ENCODE measurements at places on chromosomes 1 and 21. TPM values are rescaled to one million over a fixed set of nuclear protein-coding genes. Genes with fewer than 3 reads are reported as not detected.

Gene PERM1
- total RNA-seq: 0.35 TPM

DNA sequence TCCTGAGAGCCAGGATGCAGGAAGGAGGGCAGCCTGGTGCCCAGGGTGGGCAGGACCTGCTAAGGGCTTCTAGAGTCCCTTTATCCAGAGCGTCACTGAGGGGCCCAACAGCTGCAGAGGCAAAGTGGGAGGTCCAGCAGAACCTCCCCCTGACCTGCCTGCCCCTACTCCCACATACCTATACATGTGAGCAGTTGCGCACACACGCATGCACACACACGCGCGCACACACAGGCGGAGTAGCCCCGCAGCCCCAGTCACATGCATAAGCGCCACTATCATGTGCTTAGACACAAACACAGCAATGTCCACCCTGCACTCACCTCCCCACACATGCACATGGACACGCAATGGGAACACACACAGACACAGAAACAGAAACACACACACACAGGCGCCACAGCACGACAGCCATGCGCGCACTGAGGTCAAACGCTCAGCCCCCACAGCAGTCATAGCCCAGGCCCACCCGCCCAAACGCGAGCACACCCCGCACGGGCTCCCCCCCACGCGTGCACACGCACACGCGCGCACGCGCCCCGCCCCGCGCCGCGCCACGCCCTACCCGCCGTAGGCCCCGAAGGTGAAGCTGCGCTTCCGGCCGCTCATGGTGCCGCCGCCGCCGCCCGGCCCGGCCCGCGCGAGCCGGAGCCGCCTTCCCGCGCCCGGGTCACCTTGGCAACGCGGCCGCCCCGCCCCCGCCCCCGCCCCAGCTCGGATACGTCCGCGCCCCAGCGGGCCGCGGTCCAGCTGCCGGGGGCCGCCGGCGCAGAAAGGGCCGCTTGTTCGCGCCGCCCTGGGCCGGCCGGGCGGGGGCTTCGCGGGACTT is 17.7 kb downstream of the RAP1GAP start:
- peak overlapping the region; percentile 43 for H3K4me3 ChIP-seq
- peaks cover 11% of the 10 kb centered on the region for H3K4me1 ChIP-seq
- no peak overlapping the region for H3K27ac ChIP-seq
- DNase-seq: peak; percentile 81
- no peaks in the 10 kb centered on the region for H3K36me3 ChIP-seq

DNA sequence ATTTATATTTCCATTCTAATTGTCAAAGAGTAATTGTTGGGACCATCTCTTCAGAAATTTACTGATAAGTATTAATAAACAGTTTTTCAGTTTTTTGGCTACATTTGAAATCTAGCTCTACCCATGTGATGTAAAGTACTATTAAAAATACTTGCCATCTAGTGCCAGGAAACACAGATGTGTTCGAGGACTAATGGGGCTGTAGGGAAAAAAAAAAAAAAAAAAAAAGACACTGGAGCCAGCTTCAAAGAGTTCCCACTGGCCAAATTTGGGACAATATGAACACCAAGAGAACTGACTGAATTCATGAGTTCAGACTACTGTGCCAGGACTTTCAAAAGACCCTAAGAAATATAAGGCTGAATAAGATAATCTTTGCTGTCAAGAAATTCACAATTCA is 65.2 kb upstream of the GFI1 start:
- no peaks in the 10 kb centered on the region for H3K4me1 ChIP-seq
- no peak for DNase-seq
- H3K27ac ChIP-seq: no peak overlapping the region
- H3K27me3 ChIP-seq: no peaks in the 10 kb centered on the region
- no peak overlapping the region for H3K4me3 ChIP-seq

DNA sequence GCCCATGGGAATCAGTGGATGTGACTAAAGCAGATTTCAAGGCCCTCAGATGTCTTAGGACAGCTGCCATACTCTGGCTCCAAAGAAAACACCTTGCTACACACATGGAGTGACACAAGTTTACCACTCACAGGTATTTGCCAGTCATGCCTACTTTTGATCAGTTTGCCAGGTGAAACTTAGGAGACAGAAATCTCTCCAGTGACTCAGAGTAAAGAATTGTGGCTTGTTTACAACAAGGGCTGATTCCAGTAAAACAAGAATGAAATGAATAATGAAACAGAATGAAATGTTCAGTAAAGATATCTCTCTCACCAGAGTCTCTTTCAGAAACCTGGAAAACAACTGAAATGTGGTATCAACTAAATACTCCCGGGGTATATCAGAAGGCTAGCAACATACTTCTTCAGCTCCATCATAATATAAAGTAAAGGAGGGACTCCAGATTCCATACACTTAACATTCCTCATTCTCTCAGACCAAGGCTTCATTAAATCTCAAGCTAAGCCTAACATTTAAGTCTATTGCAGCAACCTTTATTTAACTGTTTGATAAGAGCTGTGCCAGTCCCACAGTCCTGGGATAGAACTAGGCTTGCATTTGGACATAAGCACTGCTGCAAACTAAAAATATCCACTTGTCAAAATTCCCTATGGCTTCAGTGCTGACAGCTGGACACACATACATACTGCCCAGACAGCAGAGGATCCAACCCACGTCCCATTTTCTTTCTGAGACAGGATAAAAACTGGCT is 143.3 kb downstream of the SIPA1L2 start:
- peaks cover 34% of the 10 kb centered on the region for H3K36me3 ChIP-seq
- no peaks in the 10 kb centered on the region for H3K27me3 ChIP-seq
- no peak overlapping the region for H3K4me3 ChIP-seq

GRCh38 chr1:53153752-53154151 is 11.3 kb upstream of the SLC1A7 start:
- no peak overlapping the region for H3K27ac ChIP-seq
- H3K27me3 ChIP-seq: no peaks in the 10 kb centered on the region
- H3K4me1 ChIP-seq: no peaks in the 10 kb centered on the region

DNA sequence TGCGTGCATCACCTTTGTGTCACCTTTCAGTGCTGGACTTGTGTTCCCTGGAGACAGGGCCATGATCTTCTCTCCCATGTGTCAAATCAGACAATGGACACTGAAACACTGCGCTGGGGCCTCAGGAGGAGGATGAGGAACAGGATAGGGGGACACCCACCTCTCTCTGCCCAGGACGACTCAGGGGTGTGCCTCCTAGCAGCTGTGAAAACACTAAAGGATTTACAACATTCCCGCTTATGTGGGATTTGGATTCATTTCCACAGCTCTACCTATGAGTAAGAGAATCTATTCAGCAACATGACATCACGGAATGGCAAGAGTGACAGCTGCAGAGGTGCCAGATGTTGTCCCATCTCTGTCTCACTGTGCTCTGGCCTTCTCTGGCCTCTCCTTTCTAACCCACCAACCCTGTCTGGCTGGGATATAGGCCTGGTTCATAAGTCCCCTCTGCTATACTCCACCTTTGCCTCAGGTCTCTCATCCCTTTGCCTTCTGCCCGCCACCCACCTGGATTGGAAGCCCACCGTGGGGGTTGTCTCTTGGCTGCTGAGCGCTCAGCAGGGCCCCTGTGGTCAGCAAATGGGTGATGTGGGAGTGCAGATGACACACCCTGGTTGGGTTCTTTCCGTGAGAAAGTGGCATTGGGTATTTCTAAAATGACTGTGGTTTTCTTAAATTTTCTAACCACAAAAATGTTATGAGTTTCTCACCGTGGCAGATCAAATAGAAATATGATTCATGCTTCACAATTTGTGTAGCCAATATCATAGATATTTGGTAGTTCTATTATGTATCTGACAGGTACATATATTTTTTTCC is 47.1 kb upstream of the TLR5 start:
- H3K27ac ChIP-seq: no peak overlapping the region
- no peaks in the 10 kb centered on the region for H3K36me3 ChIP-seq
- H3K4me1 ChIP-seq: no peaks in the 10 kb centered on the region
- no peak overlapping the region for H3K4me3 ChIP-seq
- DNase-seq: no peak
- no peaks in the 10 kb centered on the region for H3K27me3 ChIP-seq

DNA sequence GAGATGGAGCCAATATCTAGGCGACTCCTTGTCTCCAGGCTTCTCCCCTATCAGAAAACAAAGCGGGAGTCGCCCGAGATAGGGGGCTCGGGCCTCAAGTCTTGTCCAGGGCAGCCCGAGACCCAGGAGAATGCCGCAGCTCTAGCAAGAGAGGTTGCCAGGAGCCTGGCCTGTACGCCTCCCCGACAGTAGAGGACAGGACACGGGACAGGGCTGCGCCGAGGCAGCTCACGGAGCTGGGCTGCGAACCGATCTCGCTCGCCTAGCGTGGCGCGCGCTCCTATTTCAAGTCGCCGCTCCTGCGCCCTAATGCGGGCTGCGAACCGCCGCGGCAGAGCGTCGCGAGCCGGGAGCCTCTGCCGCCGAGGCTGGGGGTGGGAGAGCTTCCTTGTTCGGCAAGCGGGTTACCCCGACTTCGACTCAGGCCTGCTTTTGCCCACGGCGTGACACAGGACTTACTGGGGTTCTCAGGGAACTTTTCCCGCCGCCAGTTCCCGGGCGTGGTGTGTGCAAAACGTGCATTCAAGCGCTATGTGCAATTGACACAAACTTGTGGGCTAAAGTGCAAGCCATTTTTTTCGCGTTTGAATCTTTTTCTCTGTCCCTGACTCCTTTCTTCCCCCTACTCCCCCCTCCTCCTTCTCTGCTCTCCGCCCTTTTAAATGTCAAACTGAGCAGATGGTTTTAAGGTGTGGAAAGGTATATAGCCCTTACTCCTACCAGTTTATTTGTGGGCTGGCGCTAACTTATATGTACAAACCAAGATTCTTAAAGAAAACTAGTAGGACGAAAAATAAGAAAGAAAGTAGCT is 2.4 kb upstream of the PROX1 start:
- no peak for DNase-seq
- no peak overlapping the region for H3K27ac ChIP-seq
- peaks cover 21% of the 10 kb centered on the region for H3K4me1 ChIP-seq
- no peaks in the 10 kb centered on the region for H3K36me3 ChIP-seq
- H3K4me3 ChIP-seq: no peak overlapping the region
- peaks cover 89% of the 10 kb centered on the region for H3K27me3 ChIP-seq

Gene HAO2
- total RNA-seq: not detected

DNA sequence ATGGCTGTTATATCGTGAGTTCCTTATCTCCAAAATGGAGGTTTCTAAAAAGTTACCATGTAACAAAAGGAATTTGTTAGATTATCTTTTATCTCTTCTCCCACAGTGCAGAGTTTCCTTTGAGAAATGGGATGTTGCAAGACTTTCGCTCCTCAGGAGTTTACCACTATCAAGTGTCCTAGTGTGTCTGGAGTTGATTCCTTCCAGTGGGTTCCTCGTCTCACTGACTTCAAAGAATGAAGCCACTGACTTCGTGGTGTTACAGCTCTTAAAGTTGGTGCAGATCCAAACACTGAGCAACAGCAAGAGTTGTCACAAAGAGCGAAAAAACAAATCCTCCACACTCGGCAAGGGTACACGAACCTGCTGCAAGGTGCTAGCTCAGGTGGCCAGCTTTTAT is 37.0 kb downstream of the SPAG17 start:
- H3K27ac ChIP-seq: no peak overlapping the region
- H3K4me3 ChIP-seq: no peak overlapping the region
- DNase-seq: no peak
- peaks cover 7% of the 10 kb centered on the region for H3K4me1 ChIP-seq
- no peaks in the 10 kb centered on the region for H3K27me3 ChIP-seq

- no peaks in the 10 kb centered on the region for H3K4me1 ChIP-seq
- no peak overlapping the region for H3K4me3 ChIP-seq
- peaks cover 31% of the 10 kb centered on the region for H3K27me3 ChIP-seq
Observed at GRCh38 chr1:46481961-46482360, 7.7 kb upstream of the DMBX1 start.

Measured in upper lobe of right lung (tissue), 1 donor.